ENCODE measurements at places on chromosomes 2 and 18. TPM values are rescaled to one million over a fixed set of nuclear protein-coding genes. Genes with fewer than 3 reads are reported as not detected.

- no peak overlapping the region for H3K27ac ChIP-seq
- H3K27me3 ChIP-seq = peaks cover 5% of the 10 kb centered on the region
- DNase-seq = no peak
- no peaks in the 10 kb centered on the region for H3K4me1 ChIP-seq
These were observed 17.7 kb downstream of the ADD2 start for GRCh38 chr2:70750320-70750719.

- no peaks in the 10 kb centered on the region for H3K27me3 ChIP-seq
- no peak for DNase-seq
- no peak overlapping the region for H3K4me3 ChIP-seq
- H3K4me1 ChIP-seq = no peaks in the 10 kb centered on the region
- no peaks in the 10 kb centered on the region for H3K36me3 ChIP-seq
These were observed 1430.4 kb upstream of the LRRTM1 start for GRCh38 chr2:81734981-81735380.

DNA sequence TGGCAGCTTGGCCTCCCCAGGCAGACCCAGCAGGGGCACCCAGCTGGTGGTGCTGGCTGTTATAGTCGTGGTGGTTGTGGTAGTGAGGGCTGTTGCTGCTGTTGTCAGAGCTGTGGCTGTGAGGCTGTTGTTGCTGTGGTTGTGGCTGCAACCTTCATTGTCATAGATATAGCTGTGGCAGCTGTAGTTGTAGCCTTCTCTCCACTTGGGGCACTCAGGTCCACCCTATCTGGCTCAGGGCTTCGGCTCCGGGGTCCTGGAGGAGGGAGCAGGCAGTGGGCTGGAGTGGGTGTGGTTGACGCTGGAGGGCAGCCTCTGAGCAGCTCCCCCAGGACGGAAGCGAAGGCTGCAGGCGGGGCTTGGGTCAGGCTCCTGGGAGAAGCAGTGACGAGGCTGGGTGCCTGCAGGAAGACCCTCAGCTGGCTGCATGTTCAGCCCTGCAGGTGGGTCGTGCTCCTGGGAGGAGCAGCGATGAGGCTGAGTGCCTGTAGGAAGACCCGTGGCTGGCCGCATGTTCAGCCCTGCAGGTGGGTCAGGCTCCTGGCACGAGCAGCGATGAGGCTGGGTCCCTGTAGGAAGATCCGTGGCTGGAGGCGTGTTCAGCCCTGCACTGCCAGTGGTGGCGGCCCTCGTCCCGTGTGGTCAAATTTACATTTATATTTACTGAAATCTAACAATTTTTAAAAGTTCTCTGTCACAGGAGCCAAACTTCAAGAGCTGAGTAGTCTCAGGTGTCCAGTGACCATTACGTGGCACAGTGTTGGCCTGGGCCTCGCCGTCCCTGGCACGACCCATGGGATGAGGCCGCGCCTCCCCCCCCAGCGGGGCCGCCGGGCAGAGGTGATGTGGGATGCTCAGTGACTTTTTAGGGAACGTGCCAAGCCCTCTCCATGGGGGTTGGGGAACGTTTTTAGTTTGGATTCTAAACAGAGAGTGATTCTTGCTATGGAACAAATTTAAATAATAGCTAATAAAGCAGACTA is 79.2 kb upstream of the PXDN start:
- H3K27me3 ChIP-seq = no peaks in the 10 kb centered on the region
- H3K4me3 ChIP-seq = no peak overlapping the region
- H3K27ac ChIP-seq = no peak overlapping the region
- no peaks in the 10 kb centered on the region for H3K36me3 ChIP-seq

DNA sequence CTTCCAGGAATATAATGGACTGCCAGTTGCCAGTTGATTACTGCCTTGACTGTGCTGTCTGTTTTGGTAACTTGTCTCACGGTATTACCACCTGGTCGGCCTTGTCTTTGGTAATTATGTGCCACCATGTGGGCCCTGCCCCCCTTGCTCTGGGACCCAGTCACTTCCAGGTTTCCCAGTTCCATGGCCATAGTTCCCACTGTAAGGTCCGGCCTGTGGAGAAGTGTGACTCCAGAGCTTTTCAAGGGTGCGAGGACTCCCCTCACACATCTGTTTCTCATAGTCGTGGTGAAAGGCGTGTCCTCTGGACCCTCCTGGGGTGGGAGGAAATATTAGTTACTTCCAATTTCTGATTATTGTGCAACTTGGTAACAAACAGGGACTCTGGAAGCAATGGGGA is 150.5 kb downstream of the SEPTIN10 start:
- H3K27ac ChIP-seq = no peak overlapping the region
- no peaks in the 10 kb centered on the region for H3K27me3 ChIP-seq
- H3K4me1 ChIP-seq = peaks cover 13% of the 10 kb centered on the region
- DNase-seq = no peak

- H3K4me1 ChIP-seq = no peaks in the 10 kb centered on the region
- no peaks in the 10 kb centered on the region for H3K36me3 ChIP-seq
- H3K27ac ChIP-seq = no peak overlapping the region
- no peak for DNase-seq
These were observed 9.7 kb downstream of the ITGA4 start for GRCh38 chr2:181466661-181467576.

- H3K36me3 ChIP-seq = no peaks in the 10 kb centered on the region
- H3K27me3 ChIP-seq = no peaks in the 10 kb centered on the region
- no peak overlapping the region for H3K4me3 ChIP-seq
- peaks cover 46% of the 10 kb centered on the region for H3K4me1 ChIP-seq
- H3K27ac ChIP-seq = peak overlapping the region; percentile 51
These were observed 77.1 kb downstream of the HS1BP3 start for GRCh38 chr2:20573620-20574422.

- no peaks in the 10 kb centered on the region for H3K27me3 ChIP-seq
- H3K36me3 ChIP-seq = no peaks in the 10 kb centered on the region
These were observed 1313.9 kb upstream of the SLC39A10 start for GRCh38 chr2:194343167-194343566.

DNA sequence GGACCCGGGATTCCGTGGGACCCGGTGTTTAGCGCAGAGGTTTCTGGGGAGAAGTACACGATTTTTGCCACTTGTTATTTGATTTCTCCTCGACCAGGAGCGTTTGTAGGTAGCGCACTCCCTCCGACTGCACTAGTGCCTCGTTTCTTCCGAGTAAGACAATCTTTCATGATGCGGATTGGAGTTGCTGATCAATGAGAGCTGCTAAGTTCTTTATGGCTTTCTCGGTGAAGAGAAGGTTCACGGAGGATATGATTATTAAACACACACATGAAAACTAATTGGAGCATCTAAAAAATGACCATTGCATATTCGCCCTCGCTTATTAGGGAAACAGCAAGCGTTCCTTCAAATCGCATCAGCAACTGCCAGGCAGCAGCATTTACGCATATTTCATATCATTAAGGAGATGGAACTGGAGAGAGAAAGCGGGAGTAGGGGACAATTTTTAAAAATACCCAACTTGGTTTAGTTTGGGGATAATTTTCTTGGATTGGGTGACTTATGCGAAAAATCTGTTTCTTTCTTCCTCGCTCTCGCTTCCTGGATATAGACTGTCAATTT is 616 bp downstream of the EML6 start:
- peaks cover 6% of the 10 kb centered on the region for H3K4me1 ChIP-seq
- H3K27me3 ChIP-seq = peaks cover 15% of the 10 kb centered on the region
- H3K4me3 ChIP-seq = peak overlapping the region; percentile 79
- no peaks in the 10 kb centered on the region for H3K36me3 ChIP-seq

GRCh38 chr2:68918497-68918896 is 34.2 kb downstream of the GKN2 start:
- peaks cover 14% of the 10 kb centered on the region for H3K4me1 ChIP-seq
- H3K27ac ChIP-seq = no peak overlapping the region
- no peak for DNase-seq
- no peak overlapping the region for H3K4me3 ChIP-seq
- H3K36me3 ChIP-seq = no peaks in the 10 kb centered on the region

DNA sequence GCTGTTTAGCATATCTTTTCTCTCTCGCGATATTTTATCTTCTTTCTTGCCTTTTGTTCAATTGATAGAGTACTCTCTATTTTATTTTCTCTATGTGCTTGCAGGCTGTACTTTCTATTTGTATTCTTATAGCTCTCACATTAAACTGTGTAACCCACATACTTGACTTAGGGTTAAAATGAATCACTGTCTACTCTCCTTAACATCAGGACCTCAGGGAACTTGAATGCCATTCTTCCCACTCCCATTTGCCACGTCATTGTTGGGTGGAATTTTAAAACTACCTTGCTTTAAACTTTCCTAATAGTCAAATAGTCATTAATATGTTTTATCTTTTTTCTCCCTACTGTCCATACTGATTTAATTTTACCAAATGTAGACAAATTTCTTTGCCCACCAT is 269.7 kb downstream of the ALPK2 start:
- no peaks in the 10 kb centered on the region for H3K27me3 ChIP-seq
- H3K4me3 ChIP-seq = no peak overlapping the region
- no peak for DNase-seq
- peaks cover 9% of the 10 kb centered on the region for H3K4me1 ChIP-seq
- no peak overlapping the region for H3K27ac ChIP-seq
- H3K36me3 ChIP-seq = no peaks in the 10 kb centered on the region

- H3K27me3 ChIP-seq = no peaks in the 10 kb centered on the region
- H3K4me3 ChIP-seq = no peak overlapping the region
- H3K27ac ChIP-seq = peak overlapping the region; percentile 69
These were observed 60.8 kb downstream of the EFEMP1 start for GRCh38 chr2:55862673-55863390.

- no peak overlapping the region for H3K27ac ChIP-seq
- H3K27me3 ChIP-seq = no peaks in the 10 kb centered on the region
- H3K4me1 ChIP-seq = peaks cover 13% of the 10 kb centered on the region
- no peaks in the 10 kb centered on the region for H3K36me3 ChIP-seq
- no peak overlapping the region for H3K4me3 ChIP-seq
- no peak for DNase-seq
These were observed 11.2 kb upstream of the GALM start for GRCh38 chr2:38654528-38655381.

GRCh38 chr2:239726631-239727181 is 298.4 kb downstream of the NDUFA10 start:
- no peaks in the 10 kb centered on the region for H3K4me1 ChIP-seq
- no peak overlapping the region for H3K4me3 ChIP-seq
- no peaks in the 10 kb centered on the region for H3K27me3 ChIP-seq
- H3K36me3 ChIP-seq = no peaks in the 10 kb centered on the region
- no peak for DNase-seq
- H3K27ac ChIP-seq = no peak overlapping the region

GRCh38 chr18:62332964-62333695 is 8.0 kb downstream of the TNFRSF11A start:
- no peak for DNase-seq
- no peak overlapping the region for H3K27ac ChIP-seq
- no peaks in the 10 kb centered on the region for H3K4me1 ChIP-seq

GRCh38 chr2:86072271-86072858 is 33.3 kb downstream of the POLR1A start:
- peak overlapping the region; percentile 49 for H3K27ac ChIP-seq
- no peak for DNase-seq
- H3K4me3 ChIP-seq = no peak overlapping the region
- no peaks in the 10 kb centered on the region for H3K27me3 ChIP-seq

DNA sequence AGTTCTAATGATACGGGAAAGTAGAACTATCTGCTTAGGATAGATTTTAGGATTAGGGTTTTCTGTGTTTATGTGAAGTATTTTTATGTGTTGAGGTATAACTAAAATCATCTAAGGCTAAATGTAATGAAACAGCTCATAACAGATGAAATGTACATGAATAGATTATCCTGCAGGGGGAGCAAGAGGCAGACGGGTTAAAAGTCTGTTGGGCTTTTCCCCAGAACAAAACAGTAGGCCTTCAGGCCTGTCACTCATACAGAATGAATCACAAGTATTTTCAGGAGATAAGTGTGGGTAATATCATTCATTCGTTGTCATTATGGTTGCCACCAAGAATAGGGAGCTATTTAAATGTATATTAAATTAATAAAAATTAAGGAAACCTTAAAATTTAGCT is 107.9 kb upstream of the IL1R2 start:
- no peak overlapping the region for H3K27ac ChIP-seq
- H3K4me1 ChIP-seq = no peaks in the 10 kb centered on the region
- no peak for DNase-seq
- no peak overlapping the region for H3K4me3 ChIP-seq
- H3K36me3 ChIP-seq = no peaks in the 10 kb centered on the region

DNA sequence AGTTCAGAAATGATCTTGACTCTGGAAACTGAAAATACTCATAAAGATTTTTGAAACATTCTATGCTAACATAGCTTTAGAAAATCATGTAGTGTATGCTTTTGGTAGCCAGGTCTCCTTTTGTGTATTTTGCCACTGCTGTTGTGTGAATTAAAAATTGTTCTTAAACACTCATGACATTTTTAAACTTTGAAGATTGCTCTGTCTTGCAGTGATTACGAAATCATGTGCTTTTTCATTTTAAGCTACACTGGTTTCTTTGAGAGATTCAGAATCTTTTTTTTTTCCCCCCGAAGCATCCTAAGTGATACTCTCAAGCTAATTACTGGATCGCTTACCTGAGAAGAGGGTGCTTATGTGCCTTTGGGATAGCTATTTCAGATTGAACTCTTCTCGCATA is 60.0 kb downstream of the ANKRD12 start:
- no peaks in the 10 kb centered on the region for H3K4me1 ChIP-seq
- H3K27me3 ChIP-seq = no peaks in the 10 kb centered on the region
- peaks cover 5% of the 10 kb centered on the region for H3K36me3 ChIP-seq
- DNase-seq = no peak

GRCh38 chr18:6773777-6774176 is 44.3 kb downstream of the ARHGAP28 start:
- H3K4me3 ChIP-seq = no peak overlapping the region
- H3K36me3 ChIP-seq = no peaks in the 10 kb centered on the region
- DNase-seq = no peak

Gene TMEM247
- not detected for total RNA-seq

Gene ZNF2
- 2.8 TPM for total RNA-seq

Gene TTLL4
- 17.2 TPM for total RNA-seq

Gene C2orf66
- total RNA-seq = not detected
